ENCODE measurements at places on chromosomes 5 and 9.

DNA sequence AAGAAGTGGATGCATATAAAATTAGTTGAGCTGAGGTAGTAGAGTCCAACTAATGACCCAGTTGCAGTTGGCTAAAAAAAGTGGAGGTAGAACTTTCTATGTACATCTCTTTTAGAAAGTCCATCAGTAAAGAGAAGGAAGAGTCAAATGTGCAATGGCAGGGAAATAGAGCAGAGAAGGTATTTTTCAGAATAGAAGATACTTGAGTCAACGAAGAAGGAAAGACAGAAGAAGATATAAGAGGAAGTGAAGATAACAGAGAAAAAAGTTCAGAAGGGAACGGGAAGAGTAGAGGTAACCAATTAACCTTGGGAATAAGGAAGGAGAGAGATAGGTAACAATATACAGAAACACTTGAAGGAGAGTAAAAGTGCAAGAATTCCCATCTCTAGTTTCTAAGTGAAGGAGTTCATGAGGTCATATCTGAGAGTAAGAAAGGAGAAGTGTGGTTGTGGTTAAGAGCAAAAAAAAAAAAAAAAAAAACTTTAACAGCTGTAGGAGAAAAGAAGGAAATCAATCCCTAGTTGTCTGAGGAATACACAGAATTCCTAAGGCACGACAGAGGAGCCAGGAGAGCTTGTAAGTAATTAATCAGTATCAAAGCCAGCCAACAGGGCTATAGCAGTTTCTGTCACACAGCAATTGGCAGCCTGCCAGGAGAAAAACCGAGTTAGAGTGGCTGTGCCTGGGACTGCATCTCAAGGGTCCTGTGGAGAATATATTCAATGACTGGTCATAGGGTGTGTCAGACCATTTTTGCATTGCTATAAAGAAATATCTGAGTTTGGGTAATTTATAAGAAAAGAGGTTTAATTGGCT lies 61.0 kb downstream of the ARL15 start:
- peak; percentile 17 for DNase-seq

- DNase-seq: no peak
These were observed 36.4 kb upstream of the SMC5 start for GRCh38 chr9:70222354-70222753.

DNA sequence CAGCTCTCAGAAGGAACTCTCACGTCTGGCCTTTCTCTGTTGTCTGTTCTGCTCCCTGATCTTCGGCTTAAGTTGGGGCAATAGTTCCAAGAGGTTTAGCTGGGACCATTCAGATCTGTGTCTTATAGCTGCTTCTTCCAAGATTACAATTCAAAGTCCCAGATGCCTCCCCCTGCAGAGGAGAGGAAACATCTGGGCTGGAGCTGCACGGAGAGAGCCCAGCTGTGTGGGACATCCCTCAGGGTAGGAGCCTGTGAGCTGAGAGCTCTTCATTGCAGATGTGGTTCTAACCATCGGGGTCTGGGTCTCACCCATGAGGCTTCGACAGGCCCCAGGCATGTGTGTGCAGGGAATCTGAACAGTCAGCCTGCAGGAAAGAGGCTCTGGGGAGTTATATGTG lies 9.0 kb upstream of the PHF19 start:
- DNase-seq: no peak

DNA sequence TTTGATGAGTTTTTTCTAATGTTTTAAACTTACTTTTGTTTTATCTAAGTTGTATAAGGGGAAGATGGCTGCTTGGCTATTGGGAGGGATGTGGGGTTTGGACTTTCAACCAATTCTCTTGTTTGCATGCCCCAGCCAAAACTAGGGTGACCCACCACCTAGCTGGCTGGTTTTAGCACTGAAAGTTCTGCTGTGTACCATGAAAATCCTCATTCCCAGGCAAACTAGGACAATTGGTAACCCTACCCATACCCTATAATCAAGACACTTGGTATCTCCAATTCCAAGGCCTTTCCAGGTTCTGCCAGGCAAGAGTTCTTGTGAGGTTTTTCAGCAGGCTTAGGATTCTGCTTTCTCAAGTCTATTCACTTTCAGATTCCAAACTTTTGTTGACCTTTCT lies 13.1 kb downstream of the RAB3C start:
- no peak for DNase-seq

DNA sequence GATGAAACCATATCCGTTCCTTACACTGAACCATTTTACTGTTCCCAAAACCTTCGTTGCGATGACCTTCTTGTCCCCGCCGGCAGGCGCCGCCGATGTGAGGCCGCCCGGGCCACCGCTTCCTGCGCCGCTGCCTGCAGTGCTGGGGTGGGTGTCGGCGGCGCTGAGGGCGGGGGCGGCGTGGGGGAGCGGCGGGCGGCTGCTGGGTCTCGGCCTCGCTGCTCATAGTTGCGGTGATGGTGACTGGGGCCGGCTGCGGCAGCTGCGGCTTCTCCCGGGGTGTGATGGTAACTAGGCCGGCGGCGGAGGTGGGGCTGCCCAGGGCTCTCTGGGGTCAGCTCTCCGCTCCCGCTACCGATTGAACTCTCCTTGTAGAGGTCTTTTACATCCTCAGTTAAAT lies 14.1 kb upstream of the OR2S2 start:
- peak; percentile 34 for DNase-seq

DNA sequence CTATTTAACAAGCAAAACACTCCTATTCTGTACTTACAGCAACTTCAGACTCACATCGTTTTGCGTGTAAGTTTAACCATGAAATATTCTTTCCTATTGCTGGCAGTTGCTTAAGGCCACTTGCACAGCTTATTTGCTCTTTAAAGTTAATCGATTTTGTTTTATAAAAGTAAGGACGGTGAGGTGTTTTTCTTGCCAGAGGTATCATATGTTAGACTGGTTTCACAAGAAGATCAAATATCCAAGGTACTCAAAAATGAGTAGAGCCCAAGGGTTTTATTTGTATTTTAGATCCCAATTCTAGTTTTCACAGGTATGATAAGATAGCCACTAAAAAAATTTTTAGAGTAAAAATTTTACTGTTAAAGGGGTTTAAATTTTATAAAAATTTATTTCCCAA lies 16.2 kb downstream of the CLINT1 start:
- no peak for DNase-seq

GRCh38 chr9:73166468-73166867 lies 14.8 kb downstream of the ANXA1 start:
- no peak for DNase-seq

DNA sequence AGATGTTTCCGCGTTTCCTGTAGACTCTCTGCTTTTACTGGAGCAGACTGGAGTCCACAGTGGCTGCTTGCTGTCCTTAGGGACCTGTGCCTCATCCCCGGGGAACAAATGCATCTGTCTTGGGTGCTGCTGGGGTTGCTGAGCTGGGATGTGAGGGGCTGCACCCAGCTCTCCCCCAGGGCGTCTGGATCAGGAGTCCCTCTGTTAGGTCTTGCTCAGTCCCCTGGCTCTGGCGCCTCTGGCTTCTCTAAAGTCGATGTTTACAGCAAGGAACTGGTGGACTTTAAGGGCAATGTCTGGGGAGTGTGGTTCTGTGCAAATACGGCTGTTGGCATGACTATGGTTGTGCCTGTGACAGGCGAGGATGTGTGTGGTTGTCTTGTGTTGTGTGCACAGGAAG lies 91.4 kb downstream of the CACNA1B start:
- DNase-seq: no peak

DNA sequence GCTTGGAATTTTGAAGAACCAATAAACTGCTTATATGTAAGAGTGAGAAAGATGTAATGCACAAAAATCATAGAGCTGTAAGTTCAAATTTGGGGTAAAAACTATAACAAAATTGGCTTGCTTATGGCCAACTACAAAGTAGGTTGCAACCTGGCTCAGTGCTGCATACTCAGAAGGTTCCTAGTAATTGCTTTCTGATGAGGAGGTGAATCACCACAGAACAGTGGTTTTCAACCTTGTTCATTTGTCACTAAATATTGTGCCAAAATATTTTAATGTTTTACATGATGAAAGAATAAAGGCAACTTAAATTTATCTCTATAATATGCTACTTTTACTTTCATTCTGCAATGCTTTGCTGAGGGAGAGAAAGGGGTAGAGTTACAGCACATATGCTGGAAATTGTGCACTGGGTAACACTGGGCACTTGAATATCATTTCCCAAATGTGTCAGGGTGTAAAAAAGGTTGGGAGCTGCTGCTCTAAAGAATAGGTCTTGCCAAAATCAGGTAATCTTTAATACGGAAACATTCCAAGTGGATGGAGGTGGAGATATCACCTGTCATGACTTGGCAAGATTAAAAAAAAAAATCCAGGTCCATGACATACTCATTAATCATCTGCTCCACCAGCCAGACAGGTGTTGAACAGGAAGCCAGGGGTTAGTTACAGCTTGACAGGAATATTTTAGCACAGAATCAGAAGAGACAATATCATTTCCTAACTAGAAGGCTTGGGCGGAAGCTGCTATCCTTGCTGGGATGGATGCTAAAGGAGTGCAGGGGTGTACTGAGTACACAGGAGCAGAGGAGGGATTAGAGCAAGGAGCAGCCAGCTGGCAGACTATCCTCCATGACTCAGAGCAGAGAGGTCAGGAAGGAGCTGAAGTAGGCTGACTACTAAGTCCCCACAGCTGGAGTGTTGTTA lies 34.6 kb upstream of the CCL21 start:
- DNase-seq: no peak

DNA sequence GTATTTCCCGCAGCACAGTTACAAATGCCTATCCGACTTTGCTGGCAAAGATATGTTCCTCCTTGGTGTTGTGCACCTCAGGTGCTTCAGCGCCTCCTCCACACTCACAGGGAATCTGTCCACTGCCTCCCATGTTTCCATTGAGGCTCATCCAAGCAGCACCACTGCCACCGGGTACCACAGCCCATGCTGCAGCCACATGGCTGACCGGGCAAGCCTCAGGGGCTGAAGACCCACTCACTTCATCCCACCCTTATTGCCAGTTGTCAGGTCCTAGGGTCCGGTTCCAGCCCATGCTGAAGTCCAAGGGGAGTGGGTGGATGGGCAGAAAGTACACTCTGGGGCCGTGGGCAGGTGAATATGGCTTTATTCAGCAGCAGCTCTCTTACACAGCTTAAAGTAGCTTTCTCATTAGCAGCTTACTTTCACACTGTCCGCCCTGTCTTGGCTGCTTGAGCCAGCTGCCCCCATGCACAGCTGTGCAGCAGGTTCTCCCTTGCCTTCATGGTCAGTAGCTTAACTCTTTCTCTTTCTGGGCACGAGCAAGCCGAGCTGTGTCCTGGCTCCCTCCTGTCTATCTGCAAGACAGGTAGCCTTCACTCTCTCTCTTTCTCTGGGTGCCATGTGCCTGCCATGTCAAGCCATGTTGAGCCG lies 1052.3 kb downstream of the PTPRD start:
- DNase-seq: no peak
